Vein endothelial cell (primary cell): ENCODE measurements at places on chromosomes 6 and 20. TPM values are rescaled to one million over a fixed set of nuclear protein-coding genes. Genes with fewer than 3 reads are reported as not detected.

Gene OPRL1
- total RNA-seq: 1.3 and 2.9 TPM in 2 replicates

Gene HLA-E
- total RNA-seq: 435 and 565 TPM in 2 replicates

Gene PLAGL1
- 13.1 and 15.4 TPM in 2 replicates for total RNA-seq

Gene HLA-DRB1
- 0.10 and 1.3 TPM in 2 replicates for total RNA-seq

Gene IL22RA2
- total RNA-seq: not detected in 2 replicates

Gene PRICKLE4
- 2.8 and 6.2 TPM in 2 replicates for total RNA-seq

Gene ECHDC1
- 43.1 and 55.5 TPM in 2 replicates for total RNA-seq

Gene ELOVL4
- total RNA-seq: 0.98 and 1.4 TPM in 2 replicates

Gene PLCG1
- 131 and 146 TPM in 2 replicates for total RNA-seq

Gene PAK5
- total RNA-seq: not detected in 2 replicates

Gene DEFB114
- not detected in 2 replicates for total RNA-seq

Gene ERGIC3
- 246 and 399 TPM in 2 replicates for total RNA-seq

Gene NT5DC1
- 4.6 and 7.9 TPM in 2 replicates for total RNA-seq

Gene MRPS26
- total RNA-seq: 29.3 and 30.7 TPM in 2 replicates

Gene RIPPLY2
- total RNA-seq: not detected in 2 replicates

Gene SEMG2
- not detected in 2 replicates for total RNA-seq

Gene SIGLEC1
- total RNA-seq: not detected in 2 replicates

Gene PXDC1
- total RNA-seq: 96.6 and 164 TPM in 2 replicates

Gene IL17A
- not detected in 2 replicates for total RNA-seq

Gene BPIFB2
- not detected in 2 replicates for total RNA-seq

Gene ULBP1
- total RNA-seq: 0.57 and 0.65 TPM in 2 replicates

Gene TMEM74B
- 1.1 and 3.3 TPM in 2 replicates for total RNA-seq

Gene UBD
- 3.9 and 7.5 TPM in 2 replicates for total RNA-seq

Gene ISM1
- total RNA-seq: not detected in 2 replicates

Gene ANGPT4
- total RNA-seq: not detected in 2 replicates

Gene KCNQ5
- under 0.01 and 0.10 TPM in 2 replicates for total RNA-seq

Gene PBOV1
- not detected in 2 replicates for total RNA-seq

Gene ZBP1
- not detected in 2 replicates for total RNA-seq
